Activated CD4-positive, alpha-beta T cell treated with anti-CD3 and anti-CD28 coated beads, Interleukin-2, Interleukin-4, amounts not matched to agents 100 ng/mL and 50 ng/mL, durations not matched to agents 16 hours and 8 hours (primary cell): ENCODE measurements at places on chromosomes 16 and 17.

DNA sequence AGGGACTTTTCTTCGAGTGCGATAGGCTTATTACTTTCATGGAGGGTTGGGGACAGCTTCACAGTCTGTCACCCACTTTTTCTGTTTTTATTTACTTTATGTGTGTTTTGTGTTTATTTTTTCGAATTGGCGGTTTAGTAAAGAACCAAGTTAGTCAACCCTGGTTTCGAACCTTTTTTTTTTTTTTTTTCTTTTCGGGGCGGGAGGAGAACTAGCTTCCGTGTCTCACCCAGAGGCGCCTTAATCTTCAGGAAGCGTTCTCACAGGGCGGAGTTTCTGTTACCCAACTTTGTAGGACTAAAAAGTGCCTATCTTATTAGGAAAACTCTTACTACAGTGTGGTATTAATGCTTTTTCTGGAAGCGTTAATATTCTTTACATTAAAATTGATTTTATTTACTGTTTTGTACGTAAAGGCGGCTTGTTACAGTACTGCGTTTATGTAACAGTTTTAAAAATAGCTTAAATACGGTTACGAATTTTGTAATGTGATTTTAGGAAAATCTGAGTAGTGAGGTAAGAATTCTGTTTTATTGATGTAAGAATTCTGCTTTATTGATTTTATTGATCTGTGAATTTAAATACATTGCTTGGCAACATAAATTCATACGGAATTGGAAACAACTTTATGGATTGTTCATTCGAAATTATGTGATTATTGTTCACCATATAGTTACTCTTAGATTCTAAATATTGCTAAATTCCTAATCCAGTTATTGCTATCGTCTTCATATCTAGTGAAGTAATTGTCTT is 885 bp downstream of the ZNF207 start:
- DNase-seq = peak; percentile 46

- DNase-seq = no peak
Observed at GRCh38 chr17:494601-495265, 142.1 kb upstream of the RPH3AL start.

GRCh38 chr17:78226759-78227454 is 4.5 kb upstream of the TMEM235 start:
- no peak for DNase-seq

DNA sequence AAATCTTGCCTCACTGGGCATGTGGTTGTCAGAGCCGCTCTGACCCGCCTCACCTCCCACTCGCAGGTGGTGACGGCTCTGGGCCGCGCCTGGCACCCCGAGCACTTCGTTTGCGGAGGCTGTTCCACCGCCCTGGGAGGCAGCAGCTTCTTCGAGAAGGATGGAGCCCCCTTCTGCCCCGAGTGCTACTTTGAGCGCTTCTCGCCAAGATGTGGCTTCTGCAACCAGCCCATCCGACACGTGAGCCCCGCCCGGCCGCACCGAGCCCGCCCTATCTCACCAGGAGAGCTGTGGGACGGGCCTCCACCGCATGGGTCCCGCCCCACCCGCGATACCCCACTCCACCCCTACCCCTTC is 4.0 kb downstream of the TGFB1I1 start:
- no peak for DNase-seq

DNA sequence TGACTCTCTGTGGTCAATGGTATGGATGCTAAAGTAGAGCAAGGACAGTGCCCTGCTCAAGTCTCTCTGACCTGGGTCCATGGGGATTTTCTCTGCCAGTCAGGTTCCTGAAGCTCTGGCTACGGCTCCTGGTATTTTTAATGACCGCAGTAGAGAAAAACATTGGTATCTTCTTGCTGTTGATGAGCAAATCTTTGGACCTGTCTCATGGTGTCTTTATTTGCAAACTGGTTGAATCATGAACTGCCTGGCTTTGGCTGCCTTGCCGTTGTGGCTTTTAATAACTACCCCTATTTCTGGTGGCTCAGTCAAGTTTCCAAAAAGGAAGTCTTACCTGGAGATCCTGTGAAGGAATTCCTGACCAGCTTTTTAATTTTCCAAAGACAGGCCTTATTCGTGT is 8.7 kb downstream of the FAM234A start:
- DNase-seq = no peak

GRCh38 chr16:75323933-75324332 is 72.5 kb upstream of the BCAR1 start:
- no peak for DNase-seq

- DNase-seq = no peak
Observed at GRCh38 chr17:81427173-81428120, 32.2 kb downstream of the BAHCC1 start.

GRCh38 chr17:41836550-41837196 is 641 bp upstream of the NT5C3B start:
- no peak for DNase-seq

DNA sequence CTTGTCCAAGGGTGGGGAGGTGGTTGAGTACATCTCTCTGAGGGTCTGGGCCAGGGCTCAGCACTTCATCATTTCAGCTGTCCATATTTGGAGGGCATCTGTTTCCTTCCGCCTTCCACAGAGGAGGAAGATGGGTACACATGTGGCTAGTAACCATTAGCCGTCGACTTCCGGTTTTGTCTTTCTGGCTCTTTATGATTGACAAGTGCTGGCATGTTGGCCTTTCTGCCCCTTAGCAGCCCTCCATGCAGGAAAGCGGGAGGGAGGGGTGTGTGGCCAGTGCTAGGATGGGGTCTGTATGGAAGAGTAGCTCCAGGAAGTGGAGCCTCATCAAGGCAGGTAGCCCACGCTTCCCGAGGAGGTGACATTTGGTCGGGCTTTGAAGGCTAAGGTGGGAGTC is 69.6 kb downstream of the RAI1 start:
- DNase-seq = peak; percentile 64

- DNase-seq = no peak
Observed at GRCh38 chr16:54602666-54603065, 316.1 kb upstream of the IRX3 start.

DNA sequence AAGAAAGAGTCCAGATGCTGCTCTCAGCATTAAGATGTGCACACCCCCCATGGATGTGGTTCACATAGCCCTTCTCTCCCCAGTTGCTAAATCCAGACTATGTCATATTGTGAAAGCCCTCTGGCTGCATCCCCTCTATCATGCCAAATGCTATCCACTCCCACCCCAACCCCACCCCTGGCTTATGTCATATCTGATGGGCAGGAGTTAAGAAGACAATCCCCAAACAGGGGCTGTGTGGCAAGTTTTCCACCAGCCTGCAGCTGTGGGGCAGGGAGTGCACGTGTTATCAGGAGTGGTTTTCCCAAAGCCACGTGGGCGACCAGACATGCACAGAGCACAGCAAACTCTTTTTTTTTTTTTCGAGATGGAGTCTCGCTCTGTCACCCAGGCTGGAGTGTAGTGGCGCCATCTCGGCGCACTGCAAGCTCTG is 10.0 kb downstream of the FAM117A start:
- DNase-seq = no peak

GRCh38 chr17:55580596-55581133 is 69.4 kb upstream of the SMIM36 start:
- peak; percentile 62 for DNase-seq

GRCh38 chr16:64865069-64865696 is 256.7 kb downstream of the CDH11 start:
- no peak for DNase-seq
